ENCODE measurements at places on chromosomes 4 and X.

GRCh38 chr4:168743601-168744000, 246.7 kb downstream of the PALLD start:
- no peak for DNase-seq

- no peak for DNase-seq
Measured at GRCh38 chr4:115361781-115362180, 248.4 kb upstream of the NDST4 start.

DNA sequence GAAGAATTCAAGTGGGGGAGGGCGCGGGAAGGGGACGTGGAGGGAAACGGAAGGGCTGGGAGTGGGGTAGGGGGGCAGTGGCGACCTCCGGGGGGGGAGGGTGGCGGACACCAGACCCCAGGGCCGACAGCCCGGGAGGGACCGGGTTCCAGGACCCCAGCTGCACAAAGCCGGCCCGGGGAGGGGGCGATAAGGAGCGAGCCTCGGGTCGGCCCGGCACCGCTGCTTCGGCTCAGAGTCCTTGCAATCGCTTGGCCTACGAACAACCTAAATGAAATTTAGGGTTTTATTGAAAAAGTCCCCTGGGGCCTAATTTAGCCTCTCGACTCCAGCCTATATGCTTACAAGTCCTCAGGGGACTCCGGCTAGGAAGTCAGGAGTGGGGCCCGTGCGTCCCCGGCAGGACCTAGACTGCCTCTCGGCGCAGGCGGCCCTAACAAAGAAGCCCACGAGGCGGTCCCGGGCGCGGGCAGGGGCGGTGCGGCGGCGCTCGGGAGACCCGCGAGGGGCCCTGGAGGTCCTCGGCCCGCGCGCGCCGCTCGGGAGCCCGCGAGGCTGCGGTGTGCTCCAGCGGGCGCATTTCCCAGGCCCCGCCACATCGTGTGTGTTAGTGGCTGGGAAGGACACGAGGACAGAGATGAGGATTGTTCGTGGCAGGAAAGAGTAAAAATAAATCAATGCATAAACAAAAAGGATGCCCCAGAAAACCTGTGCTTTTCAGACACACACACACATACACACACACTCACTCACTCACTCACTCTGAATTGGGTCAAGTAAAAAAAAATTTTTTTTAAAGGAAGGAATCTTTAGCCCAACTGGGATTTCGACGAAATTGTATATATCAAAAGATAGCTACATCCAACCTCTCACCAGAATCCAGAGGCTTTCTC, 70.0 kb downstream of the MGST2 start:
- no peak for DNase-seq

GRCh38 chr4:160283081-160283480, 1180.2 kb downstream of the RAPGEF2 start:
- no peak for DNase-seq

DNA sequence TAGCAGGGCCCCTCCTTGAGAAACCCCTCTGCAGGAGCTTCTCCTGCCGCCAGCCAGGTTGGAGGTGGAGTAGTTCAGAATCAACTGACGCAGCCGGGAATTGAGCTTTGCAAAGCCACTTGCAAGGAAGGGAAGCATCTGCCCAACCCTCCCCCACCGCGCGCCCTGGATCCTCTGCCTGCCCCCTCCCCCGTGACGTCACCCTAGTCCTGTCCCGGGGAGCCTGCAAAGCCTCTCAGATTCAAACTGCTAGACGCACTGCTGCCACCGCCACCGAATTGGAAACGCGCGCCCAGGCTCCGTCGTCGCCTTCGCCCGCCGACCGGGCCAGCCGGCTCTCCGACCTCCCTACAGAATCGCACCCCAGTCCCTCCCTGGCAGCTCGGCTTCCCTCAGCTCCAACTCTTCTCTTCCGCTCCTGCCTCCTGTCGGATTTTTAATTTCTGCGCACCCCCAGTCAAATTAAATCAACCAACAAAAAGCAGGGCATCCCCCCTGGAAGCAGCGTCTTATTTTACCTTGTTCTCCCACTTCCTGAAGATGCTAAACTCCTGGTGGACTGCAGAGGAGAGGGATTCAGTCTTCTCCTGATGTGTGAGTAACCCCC, 3.8 kb downstream of the SLITRK2 start:
- DNase-seq, result no peak

DNA sequence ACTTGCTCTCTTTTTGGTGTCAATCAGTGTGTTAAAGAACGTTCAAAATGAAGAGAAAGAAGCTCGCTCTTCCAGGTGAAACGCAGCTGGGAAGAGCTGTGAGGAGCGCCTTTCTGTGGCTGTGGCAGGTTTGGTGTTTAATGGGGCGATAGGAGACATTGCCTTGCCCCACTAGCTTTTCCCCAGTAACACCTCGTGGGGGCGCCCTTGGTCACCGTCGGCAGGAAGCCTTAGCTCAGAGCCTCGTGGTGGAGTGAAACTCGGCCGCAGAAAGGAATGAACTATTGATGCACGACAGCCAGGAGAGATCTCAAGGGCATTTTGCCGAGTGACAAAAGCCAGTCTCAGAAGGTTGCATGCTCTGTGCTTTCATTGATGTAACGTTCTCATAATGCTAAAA, 65.1 kb downstream of the GPR143 start:
- DNase-seq, result no peak

DNA sequence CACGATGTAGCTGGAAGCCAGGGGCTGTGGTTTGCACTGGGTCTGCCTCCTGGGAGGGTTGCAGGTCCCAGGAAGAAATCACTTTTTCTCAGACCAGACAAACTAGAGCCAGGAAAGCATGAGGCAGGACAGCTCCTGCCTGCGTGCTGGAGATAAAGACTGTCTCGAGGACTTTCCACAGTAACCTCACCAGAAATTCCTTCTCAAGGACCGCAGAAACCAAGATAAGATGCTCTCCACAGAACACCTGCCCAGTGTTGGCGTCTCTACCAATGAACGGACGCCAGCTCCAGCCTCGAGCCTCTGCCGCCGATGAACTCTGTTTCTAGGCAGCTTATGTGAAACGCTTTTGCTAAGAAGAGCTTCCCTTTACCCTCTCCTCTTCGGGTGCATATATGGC, 76.9 kb upstream of the AFAP1 start:
- no peak for DNase-seq

DNA sequence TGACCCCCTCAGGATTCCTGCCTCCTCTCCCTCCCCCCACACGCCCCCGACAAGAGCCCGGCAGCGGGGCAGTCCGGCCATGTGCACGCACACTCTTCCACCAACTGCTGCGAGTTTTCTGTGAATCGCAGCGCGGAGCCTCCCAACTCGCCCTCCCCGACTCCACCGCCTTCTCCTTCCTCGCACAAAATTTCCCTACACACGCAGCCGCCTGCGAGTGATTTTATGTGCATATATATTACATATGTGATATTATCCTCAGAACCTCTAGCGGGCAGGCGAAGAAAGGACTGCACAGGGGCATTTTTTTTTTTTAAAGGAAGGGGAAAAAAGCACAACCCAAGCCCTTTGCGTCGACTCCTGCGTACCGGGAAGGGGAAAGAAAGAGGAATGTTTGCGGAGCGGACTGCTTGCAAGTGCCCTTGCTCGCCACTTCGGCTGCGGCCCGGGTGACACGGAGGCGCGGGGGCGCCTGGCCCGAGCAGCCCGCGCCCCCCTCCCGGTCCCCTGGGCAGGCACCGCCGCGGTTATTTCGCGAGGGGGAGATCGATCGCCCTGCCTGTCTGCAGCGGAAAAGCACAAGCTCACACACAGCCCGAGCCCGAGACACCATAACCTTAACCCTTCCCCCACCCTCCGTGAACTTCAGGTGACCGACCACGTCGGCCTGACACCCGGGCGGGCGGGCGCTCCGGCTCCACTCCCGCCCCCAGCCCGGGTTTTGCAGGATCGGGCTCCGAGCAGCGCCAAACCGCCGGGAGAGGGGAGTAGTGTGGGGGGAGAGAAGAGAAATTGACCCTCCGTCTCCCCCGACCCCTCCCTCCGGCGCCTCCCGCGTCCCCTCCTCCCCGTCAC, 2.3 kb downstream of the ZNF827 start:
- peak; percentile 68 for DNase-seq

- DNase-seq, result no peak
Measured at GRCh38 chrX:2872671-2873277, 44.0 kb downstream of the GYG2 start.

GRCh38 chr4:22987870-22988269, 295.1 kb downstream of the GBA3 start:
- no peak for DNase-seq

- no peak for DNase-seq
Measured at GRCh38 chr4:39898015-39898414, 79.7 kb downstream of the PDS5A start.

DNA sequence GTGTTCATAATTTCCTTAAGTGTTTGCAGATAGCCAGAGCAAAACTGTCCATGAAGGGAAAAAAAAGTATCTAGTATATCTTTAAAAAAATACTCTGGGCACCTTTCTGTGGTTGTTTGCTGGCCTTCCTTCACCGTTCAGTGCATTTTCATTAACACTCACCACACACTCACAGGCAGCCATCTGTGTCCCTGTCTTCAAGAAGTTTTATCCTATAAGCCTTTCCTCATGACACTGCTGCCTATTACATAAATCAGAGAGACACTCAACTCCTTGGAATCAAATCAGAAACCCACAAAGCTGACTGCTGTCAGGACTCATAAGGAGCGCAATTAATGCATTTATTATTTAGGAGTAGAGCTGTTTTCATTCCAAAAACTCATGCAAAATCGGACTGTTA, 1720.2 kb downstream of the PCDH7 start:
- no peak for DNase-seq

DNA sequence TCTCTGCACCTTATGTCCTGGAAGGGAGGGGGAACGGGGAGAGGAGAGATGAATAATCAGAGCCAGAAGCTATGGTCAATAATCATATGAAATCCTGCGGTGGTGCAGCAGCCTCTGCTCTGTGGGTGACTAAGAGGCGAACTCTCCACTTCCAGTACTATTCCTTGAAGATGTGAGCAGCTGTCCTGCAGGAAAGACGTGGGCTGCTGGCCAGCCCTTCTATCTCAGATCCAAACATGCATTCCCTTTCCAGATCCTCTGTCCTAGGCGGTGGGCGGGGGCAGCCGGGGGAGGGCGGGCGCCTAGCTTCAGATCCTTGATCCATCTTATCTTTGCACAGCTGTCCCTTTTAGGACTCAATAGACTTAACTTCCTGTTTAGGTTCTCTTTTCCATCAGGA, 34.5 kb downstream of the SPINK2 start:
- no peak for DNase-seq

DNA sequence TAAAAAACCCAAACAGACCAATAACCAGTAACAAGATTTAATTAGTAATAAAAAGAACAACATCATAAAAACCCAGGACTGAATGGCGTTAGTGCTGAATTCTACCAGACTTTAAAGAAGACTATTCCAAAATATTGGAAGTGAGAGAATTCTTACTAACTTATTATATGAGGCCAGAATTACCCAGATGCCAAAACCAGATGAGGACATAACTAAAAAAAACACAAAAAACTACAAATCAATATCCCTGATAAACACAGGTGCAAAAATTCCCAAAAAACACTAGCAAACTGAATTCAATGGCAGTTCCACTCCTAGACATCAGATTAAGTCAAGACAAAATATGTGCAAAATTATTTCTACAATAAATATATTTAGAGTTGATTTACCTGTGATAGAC, 400.1 kb upstream of the PABPC4L start:
- no peak for DNase-seq

DNA sequence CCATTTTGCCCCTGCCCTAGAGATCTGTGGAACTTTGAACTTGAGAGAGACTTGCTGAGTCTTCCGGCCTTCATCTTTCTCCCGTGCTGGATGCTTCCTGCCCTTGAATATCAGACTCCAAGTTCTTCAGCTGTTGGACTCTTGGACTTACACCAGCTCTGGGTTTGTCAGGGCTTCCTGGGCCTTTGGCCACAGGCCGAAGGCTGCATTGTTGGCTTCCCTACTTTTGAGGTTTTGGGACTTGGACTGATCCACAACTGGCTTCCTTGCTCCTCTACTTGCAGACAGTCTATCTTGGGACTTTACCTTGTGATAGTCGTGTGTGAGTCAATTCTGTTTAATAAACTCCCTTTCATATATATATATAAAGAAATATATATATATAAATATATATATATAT, 1071.0 kb downstream of the ADGRL3 start:
- no peak for DNase-seq

- no peak for DNase-seq
Measured at GRCh38 chr4:88367826-88368225, 10.8 kb upstream of the HERC6 start.

- no peak for DNase-seq
Measured at GRCh38 chr4:188403272-188403671, 264.0 kb downstream of the TRIML1 start.

- DNase-seq, result no peak
Measured at GRCh38 chr4:101871962-101872676, 81.6 kb downstream of the BANK1 start.

DNA sequence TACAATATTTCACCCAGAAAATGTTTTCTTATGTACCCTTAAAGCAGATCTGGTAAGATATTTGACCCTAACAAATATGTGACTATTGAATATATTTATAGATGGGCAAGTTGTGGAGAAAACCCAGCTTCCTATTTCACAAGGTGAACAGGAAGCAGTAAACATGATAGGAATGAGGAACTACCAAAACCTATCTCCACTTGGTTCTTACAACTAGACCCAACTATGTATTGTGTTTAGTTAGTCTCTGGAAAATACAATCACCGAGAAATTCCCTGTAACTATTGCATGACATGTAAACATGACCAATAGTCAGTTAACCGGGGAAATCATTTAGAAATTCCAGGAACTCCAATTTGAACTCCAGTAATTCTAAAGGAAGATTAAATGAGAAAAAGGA, 8.4 kb upstream of the RXFP1 start:
- DNase-seq, result no peak

- DNase-seq, result no peak
Measured at GRCh38 chrX:12319003-12319519, 180.8 kb downstream of the FRMPD4 start.

GRCh38 chr4:90246816-90247215, 119.6 kb downstream of the CCSER1 start:
- DNase-seq, result no peak

DNA sequence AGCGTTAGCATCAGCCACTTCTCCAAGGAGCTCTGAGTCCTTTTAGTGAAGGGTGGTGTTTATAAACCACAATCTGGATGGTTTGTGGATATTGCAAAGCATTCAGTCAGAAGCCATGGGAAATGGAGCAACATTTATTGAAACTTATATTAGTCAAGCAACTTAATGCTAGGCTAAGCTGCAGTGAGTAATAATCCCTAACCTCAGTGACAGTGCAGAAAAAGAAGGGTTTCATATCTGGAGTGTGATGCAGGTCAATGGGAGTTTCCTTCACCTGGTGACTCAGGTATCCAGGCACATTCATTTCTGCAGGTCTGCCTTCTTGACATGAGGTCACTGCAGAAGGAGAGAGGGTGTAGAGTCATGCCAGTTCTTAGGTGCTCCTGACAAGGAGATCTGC, 10.4 kb upstream of the DRD5 start:
- DNase-seq, result no peak

DNA sequence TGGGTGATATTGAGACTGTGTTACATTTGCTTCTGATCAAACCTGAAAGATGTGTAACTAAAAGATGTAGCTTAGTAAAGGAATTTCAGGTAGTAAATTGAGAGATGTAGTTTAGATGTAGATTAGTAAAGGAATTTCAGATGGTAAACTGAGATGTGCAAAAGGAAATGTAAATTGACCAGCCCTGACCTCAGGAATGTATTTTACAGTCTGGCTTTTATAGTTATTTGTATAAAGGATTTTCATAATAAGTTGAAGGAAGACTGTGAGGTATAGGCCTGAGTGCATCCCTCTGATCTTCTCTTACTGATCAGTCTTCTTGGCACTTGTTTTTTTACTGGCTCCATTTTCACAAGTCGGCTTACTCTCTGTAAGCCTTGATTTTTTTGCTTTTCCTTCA, 3.2 kb downstream of the KLHL2 start:
- DNase-seq, result no peak

GRCh38 chrX:147850875-147851274, 60.8 kb upstream of the FMR1 start:
- no peak for DNase-seq
